ENCODE measurements at places on chromosomes 16 and 17.

DNA sequence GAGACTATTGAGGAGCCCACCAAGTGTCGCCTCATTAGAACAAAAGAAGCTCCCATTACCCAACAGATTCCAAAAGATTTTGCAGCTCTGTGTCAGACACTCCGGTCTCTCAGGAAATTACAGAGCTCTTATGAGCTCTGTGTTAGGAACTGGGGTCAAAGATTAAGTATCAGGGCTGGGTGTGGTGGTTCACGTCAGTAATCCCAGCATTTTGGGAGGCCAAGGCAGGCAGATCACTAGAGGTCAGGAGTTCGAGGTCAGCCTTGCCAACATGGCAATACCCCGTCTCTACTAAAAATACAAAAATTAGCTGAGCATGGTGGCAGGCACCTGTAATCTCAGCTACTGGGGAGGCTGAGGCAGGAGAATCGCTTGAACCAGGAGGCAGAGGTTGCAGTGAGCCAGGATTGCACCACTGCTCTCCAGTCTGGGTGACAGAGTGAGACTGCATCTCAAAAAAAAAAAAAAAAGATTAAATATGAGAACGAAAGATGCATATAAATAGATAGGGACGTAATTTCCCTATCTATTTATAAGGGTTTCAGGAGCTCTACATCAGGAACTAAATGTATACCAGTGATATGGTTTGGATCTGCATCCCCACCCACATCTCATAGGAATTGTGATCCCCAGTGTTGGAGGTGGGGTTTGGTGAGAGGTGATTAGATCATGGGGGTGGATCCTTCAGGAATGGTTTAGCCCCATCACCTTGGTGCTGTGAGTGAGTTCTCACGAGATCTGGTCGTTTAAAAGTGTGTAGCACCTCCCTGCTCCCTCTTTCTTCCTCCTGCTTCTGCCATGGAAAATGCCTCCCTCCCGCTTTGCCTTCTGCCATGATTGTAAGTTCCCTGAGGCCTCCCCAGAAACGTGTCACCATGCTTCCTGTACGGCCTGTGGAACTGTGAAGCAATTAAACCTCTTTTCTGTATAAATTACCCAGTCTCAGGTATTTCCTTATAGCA, 111.4 kb downstream of the PRKCA start:
- no peak for DNase-seq

DNA sequence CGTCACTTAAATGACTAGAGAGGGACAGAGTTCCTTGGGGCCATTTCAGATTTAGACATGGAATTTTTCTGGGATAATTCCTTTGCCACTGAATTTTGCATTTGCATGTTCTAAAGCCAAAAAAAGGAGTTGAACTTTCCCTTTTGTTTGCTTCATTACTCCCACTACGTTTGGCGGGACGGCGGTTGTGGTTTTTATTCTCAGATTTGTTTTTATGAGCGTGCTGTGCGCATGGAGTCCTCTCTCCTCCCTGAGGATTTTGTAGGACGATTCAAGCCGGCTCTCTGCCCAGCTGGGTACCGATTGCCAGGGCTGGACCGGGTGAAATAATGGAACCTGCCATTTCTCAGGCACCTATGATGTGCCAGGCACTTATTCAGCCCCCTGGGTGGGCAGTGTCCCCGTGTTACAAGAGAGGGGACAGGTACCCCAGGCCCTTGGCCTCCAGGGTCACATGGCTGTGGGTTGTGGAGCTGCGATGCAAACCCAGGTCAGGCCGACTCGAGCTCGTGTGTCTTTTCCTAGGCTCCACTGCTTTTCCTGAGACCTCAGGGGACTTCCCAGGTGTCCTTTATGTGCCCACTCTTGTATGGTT, 18.8 kb downstream of the CMIP start:
- DNase-seq = no peak

GRCh38 chr16:11118479-11118878, 137.5 kb downstream of the SOCS1 start:
- no peak for DNase-seq

- DNase-seq = no peak
These were observed 12.7 kb upstream of the C16orf82 start for GRCh38 chr16:27053996-27054395.

DNA sequence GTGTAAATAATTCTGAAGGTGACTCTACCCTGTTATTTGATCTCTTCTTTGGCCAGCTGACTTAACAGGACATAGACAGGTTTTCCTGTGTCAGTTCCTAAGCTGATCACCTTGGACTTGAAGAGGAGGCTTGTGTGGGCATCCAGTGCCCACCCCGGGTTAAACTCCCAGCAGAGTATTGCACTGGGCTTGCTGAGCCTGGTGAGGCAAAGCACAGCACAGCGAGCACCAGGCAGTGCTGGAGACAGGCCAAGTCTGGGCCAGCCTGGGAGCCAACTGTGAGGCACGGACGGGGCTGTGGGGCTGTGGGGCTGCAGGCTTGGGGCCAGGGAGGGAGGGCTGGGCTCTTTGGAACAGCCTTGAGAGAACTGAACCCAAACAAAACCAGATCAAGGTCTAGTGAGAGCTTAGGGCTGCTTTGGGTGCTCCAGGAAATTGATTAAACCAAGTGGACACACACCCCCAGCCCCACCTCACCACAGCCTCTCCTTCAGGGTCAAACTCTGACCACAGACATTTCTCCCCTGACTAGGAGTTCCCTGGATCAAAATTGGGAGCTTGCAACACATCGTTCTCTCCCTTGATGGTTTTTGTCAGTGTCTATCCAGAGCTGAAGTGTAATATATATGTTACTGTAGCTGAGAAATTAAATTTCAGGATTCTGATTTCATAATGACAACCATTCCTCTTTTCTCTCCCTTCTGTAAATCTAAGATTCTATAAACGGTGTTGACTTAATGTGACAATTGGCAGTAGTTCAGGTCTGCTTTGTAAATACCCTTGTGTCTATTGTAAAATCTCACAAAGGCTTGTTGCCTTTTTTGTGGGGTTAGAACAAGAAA, 5.1 kb downstream of the STH start:
- no peak for DNase-seq

DNA sequence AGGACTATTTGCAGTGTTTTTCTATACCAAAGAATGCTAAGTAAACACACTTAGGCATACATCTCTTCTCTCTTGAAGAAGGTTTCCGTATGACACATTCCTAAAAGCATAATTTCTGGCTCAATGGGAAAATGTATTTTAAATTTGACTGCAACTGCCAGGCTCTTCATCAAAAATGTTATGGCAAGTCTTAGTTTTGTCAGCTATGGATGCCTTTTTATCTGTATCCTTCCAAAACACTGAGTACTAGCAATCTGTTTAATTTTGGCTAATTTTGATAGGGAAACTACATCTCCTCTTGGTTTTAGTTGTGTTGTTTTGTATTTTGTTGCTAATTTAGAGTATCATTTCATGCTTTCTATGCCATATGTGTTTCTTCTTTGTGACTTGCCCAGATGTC, 35.4 kb downstream of the MRPS23 start:
- DNase-seq = no peak

- no peak for DNase-seq
These were observed 4.7 kb upstream of the RFFL start for GRCh38 chr17:35068249-35068648.

DNA sequence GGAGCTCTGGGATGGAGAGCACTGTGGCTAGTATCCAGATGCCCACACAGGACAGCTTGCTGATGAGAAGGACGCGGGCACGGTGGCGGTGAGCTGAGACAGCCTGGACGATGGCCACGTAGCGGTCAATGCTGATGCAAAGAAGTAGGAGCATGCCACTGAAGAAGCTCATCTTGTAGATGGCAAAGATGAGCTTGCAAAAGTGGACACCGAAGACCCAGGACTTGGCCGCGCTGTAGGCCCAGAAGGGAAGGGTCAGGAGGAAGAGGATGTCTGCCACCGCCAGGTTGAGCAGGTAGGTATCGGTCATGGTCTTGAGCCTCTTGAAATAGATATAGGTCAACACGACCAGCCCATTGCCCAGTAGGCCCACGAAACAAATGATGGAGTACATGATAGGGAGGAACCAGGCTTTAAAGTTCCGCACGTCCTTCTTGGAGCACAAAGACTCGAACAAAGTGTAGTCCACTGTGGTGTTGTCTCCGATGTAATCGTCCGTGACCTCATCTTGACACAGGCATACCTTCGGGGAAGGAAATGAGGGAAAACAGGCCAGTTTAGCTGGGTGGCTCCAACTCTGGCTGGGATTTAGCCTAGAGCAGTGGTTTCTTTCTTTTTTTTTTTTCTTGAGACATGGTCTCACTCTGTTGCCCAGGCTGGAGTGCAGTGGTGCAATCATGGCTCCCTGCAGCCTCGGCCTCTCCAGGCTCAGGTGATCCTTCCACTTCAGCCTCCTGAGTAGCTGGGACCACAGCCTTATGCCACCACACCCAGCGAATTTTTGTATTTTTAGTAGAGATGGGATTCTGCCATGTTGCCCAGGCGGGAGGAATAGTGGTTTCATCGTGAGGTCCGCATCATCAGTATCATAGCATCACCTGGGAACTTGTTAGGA, 9.7 kb downstream of the CCR7 start:
- no peak for DNase-seq

- peak; percentile 49 for DNase-seq
These were observed 46.9 kb upstream of the HNF1B start for GRCh38 chr17:37791447-37792399.

DNA sequence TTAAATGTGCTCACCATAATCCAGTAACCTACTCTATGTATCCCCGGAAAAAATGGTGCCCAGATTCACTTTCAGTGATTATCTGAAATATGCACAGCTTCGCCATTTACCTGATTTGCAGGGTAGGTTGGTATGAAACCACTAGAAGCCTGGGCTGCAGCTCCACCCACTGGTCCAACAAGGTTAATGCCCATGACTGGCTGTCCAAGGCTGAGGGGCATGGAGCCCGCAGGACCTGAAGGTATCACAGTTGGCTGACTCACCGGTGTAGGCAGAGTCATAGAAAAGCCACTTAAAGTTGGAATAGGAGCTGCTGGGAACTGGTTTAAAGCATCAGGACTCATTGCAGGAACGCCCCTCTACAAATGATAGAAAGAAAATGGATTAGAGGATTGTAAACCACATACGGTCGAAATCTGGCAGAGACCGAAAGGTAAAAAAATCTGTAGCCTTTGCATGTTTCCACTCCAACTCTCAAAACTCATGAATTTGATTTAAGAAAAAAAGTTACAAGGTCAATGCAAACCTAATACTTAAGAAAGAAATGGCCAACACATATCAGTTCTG, 38.6 kb downstream of the SYNRG start:
- peak; percentile 56 for DNase-seq

GRCh38 chr17:81413497-81414135, 18.4 kb downstream of the BAHCC1 start:
- no peak for DNase-seq

DNA sequence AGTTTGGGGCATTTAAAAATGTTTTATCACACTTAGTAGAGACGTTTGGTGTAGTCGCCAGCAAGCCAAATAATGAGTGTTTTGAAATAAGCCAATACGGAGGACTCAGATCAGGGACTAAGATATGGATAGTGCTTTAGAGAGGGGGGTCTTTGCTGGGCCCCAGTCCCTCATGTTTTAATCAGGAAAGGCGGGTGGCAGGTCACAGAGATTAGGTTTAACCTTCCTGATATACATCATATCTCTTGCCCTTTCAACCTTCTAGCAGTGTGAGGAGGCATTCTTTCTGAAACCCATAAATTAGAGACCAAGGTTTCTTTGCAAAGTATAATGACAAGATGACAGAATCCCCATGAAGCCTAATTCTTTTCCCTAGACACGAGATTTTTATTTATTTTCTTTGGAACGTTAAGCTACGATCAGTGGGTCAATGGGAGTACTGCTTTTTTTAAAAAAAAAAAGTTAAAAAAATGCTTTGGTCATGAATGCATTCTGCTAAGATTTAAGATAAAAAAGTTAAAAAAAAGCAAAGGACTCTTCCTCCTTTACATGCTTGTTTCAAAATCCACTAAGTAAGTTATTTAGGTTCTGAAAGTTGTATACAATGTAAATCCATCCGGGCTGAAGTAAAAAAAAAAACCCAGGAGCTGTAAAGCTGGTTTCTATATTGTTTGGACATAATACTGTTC, 572.1 kb upstream of the SALL1 start:
- no peak for DNase-seq

DNA sequence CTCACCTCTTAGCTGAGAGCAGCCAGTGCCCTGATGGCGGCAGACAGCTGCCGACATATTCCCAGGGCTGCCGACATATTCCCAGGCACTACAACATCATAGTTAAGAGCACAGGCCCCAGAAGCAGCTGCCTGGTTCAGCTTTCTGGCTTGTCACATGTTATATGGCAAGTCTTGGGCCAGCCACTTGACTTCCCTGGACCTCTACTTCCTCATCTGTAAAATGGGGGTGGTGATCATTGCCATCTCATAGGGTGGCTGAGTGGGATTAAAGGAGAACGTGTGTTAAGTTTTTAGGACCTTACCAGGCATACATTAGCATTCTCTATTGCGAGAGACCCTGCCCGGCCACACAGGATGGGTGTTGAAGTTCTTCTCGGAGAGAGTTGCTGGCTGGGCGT, 19.1 kb downstream of the CDIPT start:
- no peak for DNase-seq

- no peak for DNase-seq
These were observed 75.7 kb upstream of the LHX1 start for GRCh38 chr17:36861531-36861930.

- no peak for DNase-seq
These were observed 14.3 kb upstream of the NUBP1 start for GRCh38 chr16:10729104-10730048.

GRCh38 chr17:57562184-57562698, 182.9 kb downstream of the CCDC182 start:
- no peak for DNase-seq

DNA sequence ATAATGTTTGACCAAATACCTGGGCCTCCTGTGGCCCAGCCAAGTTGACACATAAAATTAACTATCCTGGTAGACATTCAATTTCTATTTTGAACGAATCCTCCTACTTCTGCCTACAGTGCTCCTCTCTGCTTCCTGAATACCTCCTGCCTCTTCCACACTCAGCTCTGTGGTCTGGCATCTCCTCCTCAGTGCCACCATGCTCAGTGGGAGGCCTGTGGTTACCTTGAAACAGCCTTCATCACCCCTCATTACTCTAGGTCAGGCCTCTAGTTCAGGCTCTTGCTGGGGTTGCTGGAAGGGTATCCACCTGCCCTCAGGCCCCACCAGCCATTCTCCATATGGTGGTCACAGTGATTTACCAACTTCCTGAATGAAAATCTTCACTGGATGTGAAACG, 5.1 kb downstream of the LYRM9 start:
- DNase-seq = no peak

DNA sequence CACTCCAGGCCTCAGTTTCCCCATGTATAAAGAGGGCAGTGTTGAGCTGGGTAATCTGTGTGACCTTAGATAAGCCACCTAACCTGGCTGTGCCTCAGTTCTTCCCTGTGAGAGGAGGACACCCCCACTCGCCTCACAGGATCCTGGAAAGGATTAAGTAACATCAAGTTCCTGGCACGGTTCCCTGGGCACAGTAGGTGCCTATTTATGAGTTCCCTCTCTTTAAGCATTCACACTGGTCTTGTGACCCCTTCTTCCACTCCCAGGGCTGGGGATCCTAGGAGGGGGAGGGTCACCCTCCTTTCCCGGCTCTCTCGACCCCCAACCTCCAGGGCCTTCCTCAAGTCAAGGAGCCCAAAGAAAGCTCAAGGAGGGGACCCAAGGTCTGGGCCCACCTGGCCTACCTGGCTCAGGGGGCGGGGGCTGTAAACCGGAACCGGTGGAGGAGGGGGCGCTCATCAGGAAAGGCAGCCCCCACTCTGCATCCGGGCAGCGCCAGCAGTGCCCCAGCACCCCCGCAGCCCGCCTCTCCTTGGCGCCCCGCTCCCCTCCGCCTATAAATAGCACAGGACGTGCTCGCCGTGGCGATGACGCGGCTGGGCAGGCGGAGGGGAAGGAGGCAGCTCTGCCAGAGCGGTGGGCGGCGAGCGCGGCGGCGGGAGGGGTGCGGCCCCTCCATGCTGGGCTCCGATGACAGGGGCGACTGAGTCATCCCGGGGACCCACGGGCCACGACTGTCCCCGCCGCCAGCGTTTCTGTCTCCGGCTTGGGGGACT, 9.4 kb downstream of the RPL19 start:
- peak; percentile 37 for DNase-seq
